Activated CD8-positive, alpha-beta memory T cell treated with anti-CD3 and anti-CD28 coated beads for 1 hour (primary cell): ENCODE measurements at places on chromosomes 3 and 15.
A peak's percentile ranks its signal among the peaks of the same experiment; 100 is the strongest.

DNA sequence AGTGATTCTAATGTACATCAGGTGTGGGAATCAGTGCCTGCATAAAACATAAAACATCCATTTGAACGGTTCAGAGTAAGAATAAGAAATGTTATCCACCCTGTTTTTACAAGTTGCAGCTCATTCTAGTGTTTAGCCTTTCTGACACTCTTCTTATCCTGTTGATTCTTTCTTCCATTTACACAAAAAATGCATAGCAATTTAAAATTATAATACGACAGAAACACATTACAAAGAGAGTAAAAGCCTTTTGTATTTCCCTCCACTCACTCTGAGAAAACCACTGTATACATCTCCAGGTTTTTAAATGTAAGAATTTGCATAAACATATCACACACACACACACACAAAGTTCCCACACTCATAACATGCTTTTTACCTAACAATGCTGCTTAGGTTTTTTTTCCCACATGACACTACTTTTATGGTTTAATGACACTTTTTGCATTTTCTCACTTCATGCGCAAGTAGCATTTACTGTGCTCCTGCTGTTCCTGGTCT, 199.8 kb downstream of the CNTN6 start:
- no peak for DNase-seq

- no peak for DNase-seq
Observed at GRCh38 chr15:19984101-19984500, 557.5 kb downstream of the GOLGA6L6 start.

- no peak for DNase-seq
Observed at GRCh38 chr15:77804210-77804609, 171.5 kb upstream of the LINGO1 start.

DNA sequence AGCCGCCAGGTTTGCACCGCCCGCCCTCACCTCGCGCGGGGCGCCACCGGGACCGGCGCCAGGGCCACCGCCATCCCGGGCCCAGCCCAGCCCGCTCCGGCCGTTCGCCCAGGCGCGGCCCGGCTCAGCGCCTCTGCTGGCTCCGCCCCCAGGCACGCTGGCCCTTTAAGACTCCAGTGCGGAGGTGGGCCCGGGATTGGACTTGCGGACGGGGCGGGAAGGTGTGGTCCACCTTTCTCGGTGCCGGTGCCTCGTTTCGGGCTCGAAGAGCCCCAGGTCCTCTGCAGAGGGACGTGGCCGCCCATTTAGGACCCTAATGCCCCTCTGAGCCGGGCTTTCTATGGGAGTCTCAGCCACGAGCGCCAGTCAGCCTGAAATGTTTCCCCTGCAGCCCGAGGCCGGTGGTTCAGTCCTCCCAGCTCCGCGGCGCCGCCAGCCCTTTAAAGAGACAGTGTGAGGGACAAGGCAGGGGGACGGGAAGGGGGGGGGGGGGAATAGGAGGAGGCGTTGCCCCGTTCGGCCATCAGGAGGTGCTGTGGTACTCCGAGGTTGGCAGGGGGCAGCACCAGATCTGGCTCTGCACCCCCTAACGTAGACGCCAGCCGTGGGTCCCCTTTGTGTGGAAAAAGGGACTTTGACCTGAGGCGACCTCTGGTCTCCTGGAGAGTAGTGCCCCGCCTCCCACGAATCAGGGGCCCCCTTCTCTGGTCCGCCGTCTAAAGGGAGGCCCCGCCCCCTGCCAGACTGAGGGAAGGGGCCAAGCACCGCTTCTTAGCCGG, 1.0 kb downstream of the HYAL2 start:
- peak; percentile 67 for DNase-seq

GRCh38 chr3:14523792-14524191, 16.4 kb downstream of the GRIP2 start:
- DNase-seq: no peak

DNA sequence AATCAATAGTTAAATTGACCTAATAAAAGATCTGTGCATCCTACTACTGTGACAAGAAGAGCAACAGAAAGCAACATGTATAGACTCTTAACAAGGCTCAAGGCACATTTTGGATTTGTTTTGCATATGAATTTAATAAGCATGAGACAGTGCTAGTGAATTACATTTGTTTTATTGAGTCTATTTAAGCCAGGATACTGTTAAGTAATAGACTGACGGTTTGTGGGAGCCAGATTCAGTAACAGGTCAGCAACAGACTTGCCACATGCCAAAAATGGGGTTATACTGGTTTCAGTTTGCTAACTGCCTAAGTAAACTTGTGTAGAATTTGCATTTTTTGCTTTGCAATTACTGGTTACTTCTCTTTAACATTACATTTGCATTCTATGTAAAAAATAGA, 54.0 kb downstream of the MBNL1 start:
- no peak for DNase-seq

DNA sequence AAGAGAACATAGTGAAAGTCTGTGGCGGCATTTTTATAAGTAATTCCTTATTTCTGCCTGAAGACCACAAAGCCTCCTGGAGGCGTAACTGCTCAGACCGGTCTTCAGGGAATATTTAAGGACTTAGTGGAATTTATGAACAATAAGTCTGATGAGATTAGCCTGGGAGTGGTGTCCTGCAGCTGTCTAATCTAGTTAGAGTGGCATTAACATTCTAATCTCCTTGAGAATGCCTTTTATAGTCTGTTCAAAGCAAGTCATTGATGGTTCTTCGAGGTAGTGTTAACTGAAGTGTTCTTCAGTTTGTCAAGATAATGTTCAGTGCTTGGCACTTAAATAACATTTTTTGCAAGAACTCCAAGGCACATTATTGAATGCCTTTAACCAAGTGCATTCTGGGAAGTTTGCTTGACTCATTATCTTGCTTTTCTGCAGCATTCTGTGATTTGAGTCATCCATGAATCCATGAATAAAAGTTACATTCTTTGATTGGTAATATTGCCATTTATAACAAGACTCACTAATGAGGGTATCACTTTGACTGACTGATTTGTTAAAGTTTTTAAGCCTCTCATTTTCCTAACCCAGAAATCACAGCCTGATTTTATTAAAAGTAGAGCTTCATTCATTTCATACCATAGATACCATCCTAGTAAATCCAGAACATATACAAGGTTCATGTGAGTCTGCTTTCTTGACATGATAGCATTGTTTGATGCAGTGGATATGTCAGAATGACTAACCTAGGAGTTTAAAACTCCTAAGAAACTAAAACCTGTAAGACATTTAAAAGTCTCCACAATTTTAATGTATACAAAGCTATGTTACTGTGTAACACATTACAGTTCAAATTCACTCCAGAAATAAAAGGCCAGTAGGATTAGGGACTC, 12.5 kb downstream of the RBM5 start:
- no peak for DNase-seq

DNA sequence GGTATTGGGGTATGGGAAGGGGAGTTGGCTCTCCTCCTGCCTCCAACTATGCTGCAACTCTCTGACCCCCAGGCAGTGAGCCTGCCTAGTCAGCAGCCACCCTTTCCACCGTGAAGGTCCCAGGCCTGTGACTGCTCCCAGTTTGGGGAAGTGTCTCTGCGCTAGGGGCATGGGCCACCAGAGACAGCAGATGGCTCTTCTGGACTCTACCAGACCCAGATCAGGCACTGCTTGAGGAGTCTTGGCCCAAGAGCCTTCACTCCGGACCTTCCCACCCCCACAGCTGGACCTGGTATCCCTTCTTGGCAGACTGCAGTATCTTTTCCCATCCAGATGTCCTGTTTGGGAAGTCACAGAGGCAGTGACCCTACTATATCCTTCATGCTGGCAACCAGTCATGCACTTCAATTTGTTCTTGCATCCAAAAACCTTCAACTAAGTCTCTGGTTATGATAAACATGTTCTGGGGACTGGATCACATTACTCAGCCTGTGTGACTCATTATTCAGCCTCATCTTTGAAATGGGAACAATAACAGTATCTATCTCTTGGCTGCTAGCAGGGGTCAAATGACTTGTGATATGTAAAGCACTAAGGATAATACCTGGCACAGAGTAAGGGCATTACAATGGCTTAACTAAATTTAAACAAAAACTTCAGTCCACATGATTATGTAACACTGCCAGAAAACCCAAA, 62.7 kb downstream of the POMGNT2 start:
- DNase-seq: no peak

- DNase-seq: no peak
Observed at GRCh38 chr15:76565366-76565765, 228.8 kb downstream of the ISL2 start.

DNA sequence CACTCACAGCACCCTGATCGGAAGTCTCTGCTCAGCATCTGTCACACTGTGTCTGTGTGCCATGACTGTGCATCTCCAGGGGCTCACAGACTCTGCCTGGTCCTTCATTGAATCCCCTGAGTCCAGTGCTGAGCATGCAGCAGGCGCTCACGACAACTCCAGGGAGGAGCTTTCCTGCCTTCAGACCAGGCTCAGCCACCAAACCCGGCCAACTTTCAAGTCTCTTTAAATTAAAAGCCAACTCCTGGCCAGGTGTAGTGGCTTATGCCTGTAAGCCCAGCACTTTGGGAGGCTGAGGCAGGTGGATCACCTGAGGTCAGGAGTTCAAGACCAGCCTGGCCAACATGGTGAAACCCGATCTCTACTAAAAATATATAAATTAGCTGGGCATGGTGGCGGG, 24.2 kb downstream of the GRAMD2A start:
- DNase-seq: no peak

- no peak for DNase-seq
Observed at GRCh38 chr3:173096140-173096539, 44.9 kb downstream of the SPATA16 start.

DNA sequence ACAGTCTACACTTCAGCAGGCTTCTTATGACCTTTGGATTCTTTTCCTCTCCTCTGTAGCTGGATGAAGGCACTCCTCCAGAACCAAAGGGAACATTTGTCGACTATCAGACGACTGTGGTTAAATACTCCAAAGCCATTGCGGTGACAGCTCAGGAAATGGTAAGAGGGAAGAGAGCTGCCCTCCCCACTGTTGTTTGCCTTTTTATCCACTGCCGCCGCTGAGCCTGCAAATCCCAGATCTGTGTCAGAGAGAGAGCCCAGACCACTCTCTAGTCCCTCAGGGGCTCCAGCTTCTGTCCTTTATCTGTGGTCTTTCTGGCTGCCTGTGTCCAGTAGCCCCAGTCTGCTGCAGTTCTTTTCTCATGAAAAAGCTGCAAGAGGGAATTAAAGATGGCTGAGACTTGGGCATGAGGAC, 261.5 kb upstream of the TPM1 start:
- DNase-seq: no peak

- DNase-seq: no peak
Observed at GRCh38 chr3:156176048-156176447, 55.7 kb downstream of the KCNAB1 start.

- DNase-seq: peak; percentile 61
Observed at GRCh38 chr15:75452364-75452864, 924 bp upstream of the SIN3A start.

GRCh38 chr3:74824366-74824765, 209.9 kb upstream of the CNTN3 start:
- DNase-seq: no peak

DNA sequence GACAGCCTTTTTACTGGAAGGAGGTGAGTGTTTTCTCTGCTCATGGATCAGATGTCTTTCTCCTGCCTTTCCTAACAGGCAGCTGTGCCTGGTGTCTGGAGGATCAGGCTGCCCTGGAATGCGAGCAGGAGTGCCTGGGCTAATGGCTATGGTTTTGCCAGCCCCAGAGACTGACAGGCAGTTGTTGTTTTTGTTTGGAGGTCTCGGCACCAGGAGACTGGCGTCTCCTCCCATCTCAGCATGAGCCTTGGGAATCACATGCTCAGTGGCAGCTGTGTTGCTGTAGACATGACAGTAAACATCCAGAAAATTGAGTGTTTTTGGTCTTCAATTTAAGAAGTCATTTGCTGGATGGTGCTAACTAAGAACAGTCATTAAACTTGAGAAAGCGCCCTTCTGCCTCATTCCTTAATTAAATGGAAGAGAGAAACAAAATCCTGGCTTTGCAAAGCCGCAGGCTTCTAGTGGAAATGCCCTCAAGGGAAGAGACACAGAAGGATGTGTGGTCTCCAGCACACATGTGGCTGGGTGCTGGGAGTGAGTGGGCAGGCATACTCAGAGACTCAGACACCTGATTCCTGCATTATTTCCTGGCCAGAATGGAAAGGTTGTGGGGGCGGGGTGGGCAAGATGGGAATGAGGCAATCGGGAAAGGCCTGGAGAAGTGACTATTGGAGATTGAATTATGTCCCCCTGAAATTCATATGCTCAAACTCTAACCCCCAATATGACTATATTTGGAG, 97.0 kb upstream of the NMNAT3 start:
- DNase-seq: no peak

DNA sequence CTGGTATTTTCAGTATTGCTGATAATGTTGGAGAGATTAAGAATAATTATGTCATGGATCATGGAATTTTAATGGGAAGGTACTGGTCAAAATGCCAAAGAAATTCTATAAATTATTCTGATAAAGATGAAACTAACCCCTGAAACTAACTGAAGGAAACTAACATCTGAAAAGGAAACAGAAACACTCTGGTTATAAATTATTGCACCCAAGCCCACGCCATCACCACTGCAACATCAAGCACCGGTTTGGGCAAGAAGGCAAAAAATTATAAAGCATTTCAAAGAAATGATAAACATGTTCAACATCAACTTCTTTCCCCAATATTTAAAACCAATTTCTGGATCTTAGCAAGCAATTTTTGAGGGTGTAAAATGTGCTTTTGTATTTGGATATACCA, 372.5 kb downstream of the TBC1D5 start:
- DNase-seq: no peak

DNA sequence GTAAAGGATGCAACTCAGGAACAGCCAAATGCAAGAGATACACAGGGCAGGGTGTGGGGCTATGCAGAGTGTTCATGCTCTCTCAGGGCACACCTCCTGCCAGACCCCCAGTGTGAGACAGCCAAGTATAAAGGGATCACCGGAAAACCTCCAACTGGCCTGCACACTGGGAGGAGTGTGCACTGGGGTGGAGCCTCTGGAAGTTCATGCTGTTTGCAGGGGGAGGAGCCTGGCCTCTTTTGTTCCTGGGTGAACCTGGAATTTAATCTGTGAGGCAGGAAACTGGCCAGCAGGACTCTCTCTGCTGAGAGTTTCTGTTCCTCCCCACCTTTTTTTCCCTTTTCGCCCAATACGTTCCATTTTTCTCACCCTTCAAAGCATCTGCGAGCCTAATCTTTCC, 204.1 kb downstream of the WNT5A start:
- DNase-seq: no peak

GRCh38 chr15:99477791-99478471, 87.9 kb upstream of the MEF2A start:
- no peak for DNase-seq

- no peak for DNase-seq
Observed at GRCh38 chr3:20673866-20674265, 487.9 kb upstream of the SGO1 start.

DNA sequence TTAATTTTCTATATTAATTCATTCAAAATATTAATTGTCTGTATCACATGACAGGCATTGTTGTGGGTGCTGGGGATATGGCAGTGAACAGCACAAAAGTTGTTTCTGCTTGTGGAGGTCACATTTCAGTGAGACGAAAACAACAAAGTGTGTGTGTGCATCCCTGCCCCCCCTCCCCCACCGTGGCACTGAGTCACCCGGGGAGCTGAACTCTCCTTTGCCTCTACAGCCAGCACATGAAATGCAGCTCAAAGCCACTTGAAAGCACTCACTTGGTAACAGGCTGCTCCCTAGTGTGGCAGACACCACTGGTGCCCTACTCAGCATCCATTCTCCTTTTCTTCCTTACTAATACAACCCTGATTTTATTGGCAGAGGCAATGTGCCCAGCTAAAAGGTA, 16.9 kb upstream of the SCAMP5 start:
- DNase-seq: no peak

- DNase-seq: no peak
Observed at GRCh38 chr3:12859840-12860239, 18.5 kb upstream of the RPL32 start.
